ENCODE measurements at places on chromosomes 1 and 21.

DNA sequence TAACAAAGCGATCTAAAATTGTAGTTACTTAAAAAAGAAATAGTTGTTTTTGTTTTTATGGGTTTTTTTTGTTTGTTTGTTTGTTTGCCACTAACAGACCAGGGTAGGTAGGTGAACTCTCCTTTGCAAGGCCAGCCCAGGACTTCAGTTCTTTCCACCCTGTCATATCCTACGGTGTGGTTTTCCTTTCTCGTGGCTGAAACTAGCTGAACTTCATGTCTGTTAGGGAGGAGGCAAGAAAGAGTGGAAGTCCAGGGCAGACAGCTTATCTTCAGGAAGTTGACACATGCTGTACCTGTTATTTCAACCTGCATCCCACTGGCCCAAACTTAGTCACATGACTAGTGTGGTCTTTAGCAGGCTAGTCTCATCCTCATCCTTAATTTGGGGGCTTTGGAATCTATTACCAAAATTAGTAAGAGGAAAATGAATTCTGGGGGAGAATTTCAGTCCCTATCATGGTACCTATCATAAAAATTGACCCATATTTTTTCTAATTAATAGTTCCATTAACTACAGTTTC lies 62.9 kb upstream of the LRRC7 start:
- DNase-seq = no peak

DNA sequence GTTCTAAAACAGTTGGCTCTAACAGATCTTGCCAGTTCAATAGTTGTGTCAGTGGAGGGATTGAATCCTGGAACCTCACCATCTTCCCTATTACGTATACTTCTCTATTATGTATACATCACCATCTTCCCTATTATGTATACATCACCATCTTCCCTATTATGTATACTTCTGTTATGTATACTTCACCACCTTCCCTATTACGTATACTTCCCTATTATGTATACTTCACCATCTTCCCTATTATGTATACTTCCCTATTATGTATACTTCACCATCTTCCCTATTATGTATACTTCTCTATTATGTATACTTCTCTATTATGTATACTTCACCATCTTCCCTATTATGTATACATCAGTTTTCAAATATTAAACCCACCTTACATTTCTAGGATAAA lies 34.4 kb upstream of the HP1BP3 start:
- no peak for DNase-seq

- DNase-seq = no peak
Observed at GRCh38 chr1:110608247-110608646, 2.1 kb upstream of the KCNA2 start.

GRCh38 chr1:64844175-64844574 lies 99.3 kb downstream of the RAVER2 start:
- no peak for DNase-seq

DNA sequence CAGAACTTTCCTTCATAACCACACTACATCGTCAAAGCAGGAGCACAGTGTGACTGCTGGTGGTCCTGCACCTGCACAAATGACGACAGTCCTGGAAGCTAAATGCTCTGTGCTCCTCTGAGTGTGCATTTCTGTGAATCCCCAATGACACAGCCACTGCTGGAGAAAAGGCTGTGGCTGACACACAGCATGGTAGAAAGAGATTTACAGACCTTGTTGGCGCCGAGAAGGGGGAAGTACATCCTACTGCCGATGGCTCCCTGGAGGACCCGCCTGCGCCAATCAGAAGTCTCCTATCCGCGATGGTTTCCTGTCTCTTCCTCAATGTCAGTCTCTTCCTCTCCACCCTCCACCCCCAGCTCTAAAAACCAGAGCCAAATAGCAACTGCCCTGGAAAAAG lies 115.4 kb upstream of the RAB4A start:
- no peak for DNase-seq

DNA sequence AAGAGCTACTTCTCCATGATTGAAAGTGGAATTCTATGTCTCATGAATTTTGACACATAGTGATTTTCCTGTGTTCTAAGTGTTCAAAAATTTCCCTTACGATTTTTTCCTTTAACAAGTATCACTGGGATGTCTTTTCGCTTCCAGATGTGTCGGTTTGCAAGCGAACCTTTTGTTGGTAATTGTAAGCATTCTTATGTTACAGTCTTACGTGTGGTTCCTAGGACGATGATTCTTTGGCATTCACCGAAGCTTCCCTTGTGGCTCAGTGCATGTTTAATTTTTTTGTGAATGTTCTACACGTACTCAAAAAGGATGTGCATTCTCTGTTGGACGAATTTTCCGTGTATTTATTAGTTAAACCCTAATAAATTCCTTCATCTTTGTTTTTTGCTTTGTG lies 211.6 kb downstream of the CAMTA1 start:
- no peak for DNase-seq

GRCh38 chr1:10806966-10807365 lies 10.5 kb upstream of the CASZ1 start:
- DNase-seq = no peak

DNA sequence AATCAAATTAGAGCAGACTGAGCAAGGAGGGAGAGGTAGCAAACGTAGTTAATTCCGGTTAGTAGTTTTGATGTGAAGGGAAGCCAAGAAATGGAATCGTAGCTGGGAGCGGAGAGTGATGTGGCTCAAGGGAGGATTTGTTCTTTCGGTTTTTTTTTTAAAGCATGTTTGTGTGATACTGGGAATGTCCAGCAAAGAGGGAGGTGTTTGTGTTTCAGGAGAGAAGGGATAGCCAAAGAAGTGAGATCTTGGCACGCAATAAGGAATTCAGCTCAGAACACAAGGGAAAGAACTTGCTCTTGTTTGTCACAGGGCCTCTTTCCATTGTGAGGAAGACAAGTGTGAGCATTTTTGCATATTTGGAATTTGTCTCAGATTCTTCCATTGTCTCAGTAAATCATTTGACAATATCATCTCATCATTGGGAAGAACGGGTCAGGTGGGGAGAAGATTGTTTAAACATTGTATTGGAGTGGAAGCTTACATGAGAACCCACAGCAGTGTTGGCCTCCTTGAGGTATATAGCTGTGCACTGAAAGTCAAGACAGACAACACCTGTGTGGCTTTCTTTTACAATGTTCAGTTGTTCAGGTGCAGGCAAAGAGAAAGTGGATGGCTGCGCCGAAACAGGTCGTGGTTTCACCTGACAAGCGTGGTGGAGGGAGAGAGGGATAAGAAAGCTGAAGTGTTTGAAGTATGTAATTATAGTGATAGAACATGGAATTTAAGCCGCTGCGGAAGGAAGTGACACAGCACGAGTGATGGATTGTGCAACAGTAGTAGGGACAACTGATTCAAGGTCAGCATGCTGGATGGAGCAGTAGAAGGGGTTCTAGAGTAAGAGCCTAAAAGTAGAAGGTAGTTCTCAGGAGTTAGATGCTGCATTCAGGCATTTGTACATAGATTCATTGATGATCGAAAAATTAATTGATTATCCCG lies 25.4 kb downstream of the FMN2 start:
- DNase-seq = no peak

Data from islet precursor cell (in vitro differentiated cells).